ENCODE measurements at places on chromosomes 2 and 18. TPM values are rescaled to one million over a fixed set of nuclear protein-coding genes. Genes with fewer than 3 reads are reported as not detected.
A peak's percentile ranks its signal among the peaks of the same experiment; 100 is the strongest.

The MBOAT2 gene
- 3.2 TPM for polyA plus RNA-seq

- H3K36me3 ChIP-seq = no peaks in the 10 kb centered on the region
- H3K27me3 ChIP-seq = no peaks in the 10 kb centered on the region
- no peak overlapping the region for H3K4me3 ChIP-seq
- no peak overlapping the region for H3K27ac ChIP-seq
- peaks cover 40% of the 10 kb centered on the region for H3K4me1 ChIP-seq
These were observed 181.5 kb upstream of the ID2 start for GRCh38 chr2:8500124-8501054.

- H3K27ac ChIP-seq = no peak overlapping the region
- no peaks in the 10 kb centered on the region for H3K4me1 ChIP-seq
- no peak overlapping the region for H3K4me3 ChIP-seq
- H3K36me3 ChIP-seq = peaks cover 13% of the 10 kb centered on the region
- no peak for DNase-seq
These were observed 16.6 kb downstream of the SP110 start for GRCh38 chr2:230203110-230203676.

The NDUFV2 gene
- 175 TPM for polyA plus RNA-seq

DNA sequence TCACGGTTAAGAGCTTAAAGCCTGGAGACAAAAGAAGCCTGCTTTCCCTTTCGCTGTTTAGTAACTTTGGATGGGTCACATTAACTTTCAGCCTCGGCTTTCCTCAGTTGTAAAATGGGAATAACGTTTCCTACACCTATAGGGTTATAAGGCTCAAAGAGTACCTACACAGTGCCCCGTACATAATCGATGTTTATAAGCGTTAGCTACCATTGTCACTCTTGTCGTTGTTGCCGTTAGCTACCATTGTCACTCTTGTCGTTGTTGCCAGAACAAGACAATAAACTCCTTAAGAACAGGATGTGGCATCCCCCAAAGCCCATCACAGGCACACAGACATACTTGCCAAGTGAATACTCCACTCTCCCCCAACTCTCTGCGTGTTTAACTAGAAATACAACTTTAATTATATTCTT lies 901 bp upstream of the MFSD6 start:
- no peak overlapping the region for H3K4me3 ChIP-seq
- DNase-seq = peak; percentile 46
- H3K27ac ChIP-seq = peak overlapping the region; percentile 51
- no peaks in the 10 kb centered on the region for H3K36me3 ChIP-seq
- no peaks in the 10 kb centered on the region for H3K27me3 ChIP-seq

DNA sequence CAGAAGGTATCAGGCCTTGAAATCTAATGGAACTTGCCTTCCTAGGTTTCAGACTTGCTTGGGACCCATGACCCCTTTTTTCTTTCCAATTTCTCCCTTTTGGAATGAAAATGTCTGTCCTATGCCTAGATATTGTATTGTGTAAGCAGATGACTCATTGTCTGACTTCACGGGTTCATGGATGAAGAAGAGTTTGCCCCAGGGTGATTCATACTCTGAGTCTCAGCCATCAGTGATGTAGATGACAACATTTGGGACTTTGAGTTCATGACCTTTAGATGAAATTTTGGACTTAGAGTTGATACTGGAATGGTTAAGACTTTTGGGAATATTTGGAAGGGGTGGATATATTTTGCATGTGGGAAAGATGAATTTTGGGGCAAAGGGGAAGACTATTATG lies 11.2 kb upstream of the SCYGR5 start:
- H3K27me3 ChIP-seq = no peaks in the 10 kb centered on the region
- H3K27ac ChIP-seq = no peak overlapping the region
- H3K4me3 ChIP-seq = no peak overlapping the region

DNA sequence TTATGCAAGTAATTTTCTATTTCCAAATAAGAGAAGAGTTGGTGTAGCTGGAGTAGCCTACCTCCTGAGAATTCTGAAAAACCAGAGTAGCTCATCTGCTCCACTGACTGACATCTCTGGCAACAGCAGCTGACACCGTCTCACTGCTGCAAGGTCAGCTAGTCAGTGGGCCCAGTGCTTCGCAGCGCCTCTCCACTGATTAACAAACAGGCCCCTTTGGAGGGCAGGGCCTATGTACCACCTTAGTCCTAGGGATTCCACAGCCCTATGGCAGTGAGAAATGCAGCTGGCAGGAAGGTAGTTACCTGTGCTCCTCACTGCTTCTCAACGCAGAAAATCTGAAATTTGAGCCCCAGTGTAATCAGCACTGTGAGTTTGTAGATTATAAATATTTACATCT lies 97.5 kb downstream of the DLGAP1 start:
- DNase-seq = no peak
- H3K4me3 ChIP-seq = no peak overlapping the region
- H3K27me3 ChIP-seq = no peaks in the 10 kb centered on the region
- no peaks in the 10 kb centered on the region for H3K36me3 ChIP-seq
- no peak overlapping the region for H3K27ac ChIP-seq

DNA sequence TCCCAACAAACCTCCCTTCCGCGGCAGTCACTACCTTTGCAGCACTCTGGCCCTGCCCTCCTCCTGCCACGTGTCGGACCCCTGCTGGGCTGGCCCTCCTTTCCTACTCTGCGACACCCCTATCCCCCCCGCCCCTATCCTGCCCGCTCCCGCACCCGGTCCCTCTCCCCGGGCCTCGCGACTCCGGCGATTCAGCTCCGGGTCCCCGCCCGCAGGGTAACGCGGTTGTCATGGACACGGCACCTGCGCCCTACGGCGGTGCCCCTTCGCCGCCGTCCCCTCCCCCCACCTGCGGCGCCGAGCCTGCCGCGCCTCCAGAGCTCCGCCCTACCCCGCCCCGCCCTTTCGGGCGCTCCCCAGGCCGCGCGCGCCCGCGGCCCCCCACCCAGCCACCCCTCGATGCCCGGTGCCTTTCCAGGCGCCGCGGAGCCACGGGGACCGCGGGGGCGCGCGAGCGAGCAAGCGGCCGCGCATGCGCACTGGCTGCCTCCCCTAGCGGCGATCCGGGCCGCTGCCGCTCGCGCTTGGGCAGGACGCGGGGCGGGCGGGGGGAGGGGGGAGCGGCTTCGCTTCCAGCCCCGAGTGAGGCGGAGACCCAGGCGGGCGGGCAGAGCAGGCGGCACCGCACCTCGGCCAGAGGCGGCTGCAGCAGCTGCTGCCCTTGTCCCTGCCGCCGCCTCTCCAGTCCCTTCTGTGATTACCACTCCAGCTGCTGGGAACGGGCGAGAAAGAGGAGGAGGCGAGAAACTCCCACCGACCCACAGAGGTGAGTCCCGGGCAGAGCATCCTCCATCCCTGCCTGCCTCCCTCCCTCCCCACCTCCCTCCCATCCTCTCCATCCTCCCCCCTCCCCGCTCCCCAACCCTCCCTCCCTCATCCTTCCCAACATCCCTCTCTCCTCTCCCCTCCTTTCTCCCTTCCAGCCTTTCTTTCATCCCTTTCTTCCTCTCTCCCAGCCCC lies at the start of gene CTNNA2:
Gene CTNNA2, plus strand, starts transcription at position 610 of the 960 bp plus-strand sequence.
- H3K27ac ChIP-seq = no peak within 1 kb of the TSS
- H3K4me1 ChIP-seq = no peaks in the 10 kb centered on the region
- H3K27me3 ChIP-seq = peaks cover 13% of the 10 kb centered on the region
- H3K4me3 ChIP-seq = no peak within 1 kb of the TSS

DNA sequence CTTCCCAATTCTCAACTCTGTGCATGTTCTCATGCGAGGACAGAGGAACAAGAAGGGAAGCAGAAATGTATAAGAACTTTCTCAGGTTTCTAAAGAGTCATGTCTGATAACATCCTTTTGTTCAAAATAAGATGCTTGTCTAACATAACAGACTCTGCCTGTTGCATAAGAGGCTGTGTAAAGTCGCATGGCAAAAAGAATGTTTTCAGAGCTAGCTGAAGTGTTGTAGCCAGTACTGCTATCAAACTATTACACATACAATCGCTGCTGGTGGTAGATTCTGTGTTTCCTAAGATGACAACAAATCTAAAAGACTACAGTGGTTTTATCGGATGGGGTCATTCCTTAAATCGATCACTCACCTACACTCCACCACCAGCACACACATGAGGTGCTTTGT lies 487.5 kb downstream of the IRS1 start:
- H3K27me3 ChIP-seq = no peaks in the 10 kb centered on the region
- H3K4me1 ChIP-seq = no peaks in the 10 kb centered on the region
- H3K36me3 ChIP-seq = no peaks in the 10 kb centered on the region

The TSPYL6 gene
- polyA plus RNA-seq = not detected

DNA sequence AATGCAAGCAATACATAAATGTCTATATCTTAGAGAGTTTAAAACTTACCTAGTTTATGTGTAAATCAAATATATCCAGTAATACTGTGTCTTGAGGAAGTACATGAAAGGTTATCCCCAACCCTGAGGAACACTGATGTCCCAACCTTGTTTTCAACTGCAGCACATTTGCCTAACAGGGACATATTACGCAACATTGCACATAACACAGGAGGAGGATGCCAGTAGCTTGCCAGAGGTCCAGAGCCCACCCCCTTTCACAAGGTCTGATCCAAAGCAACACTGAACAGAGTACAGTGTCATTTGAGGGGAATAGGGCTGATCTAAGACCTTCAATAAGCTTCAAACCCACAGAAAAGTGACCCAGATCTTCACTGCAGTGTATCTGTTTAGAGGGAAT lies 678.5 kb downstream of the ARHGAP15 start:
- no peaks in the 10 kb centered on the region for H3K36me3 ChIP-seq
- DNase-seq = no peak
- no peaks in the 10 kb centered on the region for H3K27me3 ChIP-seq
- no peak overlapping the region for H3K27ac ChIP-seq
- H3K4me3 ChIP-seq = no peak overlapping the region

GRCh38 chr18:53920312-53921075 lies 304.0 kb downstream of the MBD2 start:
- H3K36me3 ChIP-seq = no peaks in the 10 kb centered on the region
- H3K4me3 ChIP-seq = no peak overlapping the region
- DNase-seq = no peak
- no peaks in the 10 kb centered on the region for H3K4me1 ChIP-seq
- H3K27me3 ChIP-seq = no peaks in the 10 kb centered on the region
- no peak overlapping the region for H3K27ac ChIP-seq

The LTBP1 gene
- polyA plus RNA-seq = 9.7 TPM

DNA sequence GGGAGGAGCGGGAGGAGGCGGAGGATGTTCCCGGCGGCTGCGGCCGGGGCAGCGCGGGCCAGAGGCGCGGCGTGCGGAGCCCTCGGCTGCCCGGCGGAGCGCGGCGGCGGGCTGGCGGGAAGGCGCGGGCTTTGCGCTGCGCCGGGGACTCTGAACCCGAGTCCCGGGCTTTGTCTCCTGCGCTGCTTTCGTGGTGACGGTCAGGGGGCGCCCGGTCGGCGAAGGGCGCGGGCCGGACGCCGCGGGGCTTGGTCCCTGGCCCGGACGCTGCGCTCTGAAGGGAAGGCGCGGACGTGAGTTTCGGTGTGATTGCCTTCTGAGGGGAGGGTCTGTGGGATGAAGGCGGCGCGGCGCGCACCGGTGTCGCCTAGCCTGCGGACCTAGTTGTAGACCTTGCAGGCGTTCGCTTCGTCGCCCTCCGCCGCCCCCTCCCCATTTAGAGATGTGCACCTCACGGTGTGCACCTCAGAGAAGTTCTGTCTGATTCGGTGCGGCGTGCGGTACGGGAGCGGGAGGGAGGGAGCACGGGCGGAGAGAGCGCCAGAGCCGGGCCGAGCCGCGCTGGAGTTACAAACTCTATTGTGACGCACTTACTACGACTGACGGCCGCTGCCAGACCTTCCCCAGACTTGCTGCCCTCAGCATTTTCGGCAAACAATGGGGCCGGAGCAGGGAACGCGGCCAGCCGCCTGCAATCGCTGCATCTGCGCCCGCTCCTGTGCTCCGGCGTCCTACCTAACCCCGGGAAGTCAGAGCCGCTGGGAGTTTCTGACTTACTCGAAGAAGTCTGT lies 2.1 kb downstream of the BCL2L11 start:
- H3K4me3 ChIP-seq = peak overlapping the region; percentile 81
- peaks cover 3% of the 10 kb centered on the region for H3K36me3 ChIP-seq
- H3K27ac ChIP-seq = peak overlapping the region; percentile 85
- H3K27me3 ChIP-seq = peaks cover 25% of the 10 kb centered on the region
- DNase-seq = peak; percentile 78
- H3K4me1 ChIP-seq = no peaks in the 10 kb centered on the region

DNA sequence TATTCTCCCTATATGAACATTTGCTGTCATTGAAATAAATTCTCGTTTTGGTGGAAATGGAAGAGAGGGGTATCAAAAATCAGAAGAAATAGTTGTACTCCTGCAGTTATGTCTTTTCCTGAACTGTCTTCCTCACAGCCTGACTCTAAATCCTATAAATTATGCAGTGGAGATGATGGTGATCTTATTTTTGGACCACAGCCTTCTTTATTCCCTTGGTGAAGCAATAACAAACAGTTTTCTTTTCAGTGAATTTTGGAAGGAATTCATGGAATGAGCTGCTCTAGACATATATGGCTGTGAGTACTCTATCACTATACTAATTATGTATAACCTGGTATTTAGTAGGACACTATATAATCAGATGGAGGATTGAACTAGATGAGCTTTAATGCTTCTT lies 1.7 kb upstream of the SLC25A12 start:
- H3K4me1 ChIP-seq = peaks cover 9% of the 10 kb centered on the region
- no peak overlapping the region for H3K4me3 ChIP-seq
- peaks cover 28% of the 10 kb centered on the region for H3K27me3 ChIP-seq

DNA sequence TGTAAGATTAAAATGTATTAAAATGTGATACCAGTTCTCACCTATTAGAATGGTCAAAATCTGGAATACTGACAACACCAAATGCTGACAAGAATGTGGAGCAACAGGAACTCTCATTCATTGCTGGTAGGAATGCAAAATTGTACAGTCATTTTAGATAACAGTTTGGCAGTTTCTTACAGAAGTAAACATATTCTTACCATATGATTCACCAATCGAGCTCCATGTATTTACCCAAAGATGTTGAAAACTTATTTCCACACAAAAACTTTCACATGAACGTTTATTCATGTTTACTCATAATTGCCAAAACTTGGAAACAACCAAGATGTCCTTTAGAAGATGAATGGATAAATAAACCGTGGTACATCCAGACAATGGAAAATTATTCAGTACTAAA lies 1193.5 kb upstream of the ACVR2A start:
- H3K36me3 ChIP-seq = no peaks in the 10 kb centered on the region

- peak; percentile 13 for DNase-seq
- H3K27ac ChIP-seq = no peak overlapping the region
- peaks cover 2% of the 10 kb centered on the region for H3K36me3 ChIP-seq
- no peaks in the 10 kb centered on the region for H3K27me3 ChIP-seq
These were observed 3.8 kb downstream of the MOB1A start for GRCh38 chr2:74174909-74175308.

- peaks cover 2% of the 10 kb centered on the region for H3K4me1 ChIP-seq
- no peaks in the 10 kb centered on the region for H3K27me3 ChIP-seq
- H3K27ac ChIP-seq = no peak overlapping the region
- H3K4me3 ChIP-seq = no peak overlapping the region
- H3K36me3 ChIP-seq = no peaks in the 10 kb centered on the region
These were observed 201.6 kb upstream of the PARD3B start for GRCh38 chr2:204343685-204344084.

The MDH1B gene
- not detected for polyA plus RNA-seq

The ESPNL gene
- polyA plus RNA-seq = not detected

The LBX2 gene
- 5.8 TPM for polyA plus RNA-seq

The ST8SIA3 gene
- 0.25 TPM for polyA plus RNA-seq

DNA sequence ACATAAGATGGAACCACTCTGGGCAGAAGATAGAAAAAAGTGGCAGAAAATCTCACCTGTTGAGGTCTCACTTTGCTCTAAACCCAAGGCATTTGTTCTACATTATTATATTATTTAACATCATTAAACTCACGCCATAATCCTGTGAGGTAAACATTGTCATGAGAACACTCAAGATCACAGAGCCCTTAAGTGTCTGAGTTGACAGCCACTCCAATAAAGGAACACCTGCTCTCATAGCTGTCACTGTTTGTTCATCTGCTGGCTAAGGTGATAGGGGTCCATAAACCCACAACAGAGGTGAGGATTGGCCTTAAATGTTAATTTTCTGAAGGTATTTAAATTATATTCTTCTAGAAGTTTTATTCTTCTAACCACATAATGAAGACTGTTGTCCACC lies 439.7 kb downstream of the RIT2 start:
- H3K27ac ChIP-seq = no peak overlapping the region
- H3K4me3 ChIP-seq = no peak overlapping the region
- DNase-seq = no peak
- no peaks in the 10 kb centered on the region for H3K36me3 ChIP-seq

Measured in small intestine (tissue), 16 donors.